ENCODE measurements at places on chromosomes 6 and 20.

DNA sequence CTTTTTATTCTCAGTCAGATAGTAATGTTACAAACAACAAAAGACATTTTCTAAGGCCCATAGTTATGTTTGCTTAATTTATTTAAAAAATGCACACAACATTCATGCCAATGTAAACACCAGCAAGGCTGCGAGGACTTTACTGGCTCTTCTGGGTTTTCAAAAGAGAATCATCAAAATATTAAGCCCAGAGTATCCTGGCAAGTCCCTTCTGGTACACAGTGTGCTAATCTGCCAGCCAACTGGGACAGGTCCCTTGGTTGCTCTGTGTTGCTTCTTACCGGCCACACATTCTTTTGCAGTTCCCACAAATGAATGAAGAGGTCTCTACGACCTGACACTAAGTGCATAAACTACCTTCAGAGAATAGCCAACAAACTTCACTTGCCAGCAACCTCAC is 42.6 kb upstream of the SPDEF start:
- DNase-seq = no peak

DNA sequence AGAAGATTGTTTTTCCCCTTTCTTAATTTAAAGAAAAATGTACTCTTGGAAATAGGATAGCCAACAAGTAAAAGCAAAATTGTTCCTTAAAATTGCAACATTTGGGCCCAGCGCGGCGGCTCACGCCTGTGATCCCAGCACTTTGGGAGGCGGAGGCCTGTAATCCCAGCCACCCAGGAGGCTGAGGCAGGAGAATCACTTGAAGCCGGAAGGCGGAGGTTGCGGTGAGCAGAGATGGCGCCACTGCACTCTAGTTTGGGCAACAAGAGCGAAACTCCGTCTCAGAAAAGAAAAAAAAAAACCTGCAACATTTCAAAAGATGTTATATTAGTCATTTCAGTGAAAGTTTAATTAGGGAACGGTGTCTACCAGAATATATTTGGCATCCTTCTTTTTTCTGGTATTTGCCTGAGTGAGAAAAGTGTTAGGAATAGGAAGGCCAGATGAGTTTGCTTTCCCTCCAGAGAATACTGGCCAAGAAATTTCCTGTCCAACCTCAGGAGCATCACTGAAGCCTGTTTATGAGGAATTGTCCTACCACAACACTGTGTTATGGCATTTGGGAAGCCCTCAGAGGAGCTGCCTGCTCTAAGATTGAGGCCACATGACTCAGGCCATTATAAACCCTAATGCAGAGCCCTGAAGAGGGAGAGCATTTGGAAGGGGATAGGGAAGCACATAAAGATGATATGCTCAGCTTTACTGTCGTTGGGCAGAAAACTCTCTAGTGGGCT is 1.2 kb upstream of the GJA1 start:
- DNase-seq = no peak

- no peak for DNase-seq
These were observed 45.3 kb upstream of the FAM50B start for GRCh38 chr6:3803627-3804468.

DNA sequence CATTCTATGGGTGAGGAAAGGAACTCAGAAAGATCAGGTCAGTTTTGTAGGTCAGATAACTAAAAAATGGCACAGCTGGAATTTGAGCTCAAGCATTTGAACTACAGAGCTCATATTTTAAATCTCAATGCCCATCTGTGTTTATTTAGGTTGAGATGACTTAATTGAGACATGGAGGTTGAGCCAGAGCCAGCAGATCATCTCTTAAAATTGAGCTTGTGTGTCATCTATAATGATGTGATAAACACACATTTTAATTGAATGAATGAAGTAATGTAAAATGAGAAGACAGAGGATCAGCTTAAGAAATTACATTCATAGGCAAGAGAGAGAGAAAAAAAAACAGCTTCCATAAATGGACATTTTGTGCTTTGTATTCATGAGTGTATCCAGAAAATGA is 3.7 kb downstream of the MANEA start:
- no peak for DNase-seq

GRCh38 chr6:111551521-111552231 is 54.0 kb downstream of the TRAF3IP2 start:
- DNase-seq = no peak

- no peak for DNase-seq
These were observed 5.4 kb downstream of the SMAP1 start for GRCh38 chr6:70673054-70673453.

- DNase-seq = no peak
These were observed 140.3 kb downstream of the CEP57L1 start for GRCh38 chr6:109235481-109236038.

GRCh38 chr6:87762116-87762515 is 60.1 kb upstream of the AKIRIN2 start:
- no peak for DNase-seq

DNA sequence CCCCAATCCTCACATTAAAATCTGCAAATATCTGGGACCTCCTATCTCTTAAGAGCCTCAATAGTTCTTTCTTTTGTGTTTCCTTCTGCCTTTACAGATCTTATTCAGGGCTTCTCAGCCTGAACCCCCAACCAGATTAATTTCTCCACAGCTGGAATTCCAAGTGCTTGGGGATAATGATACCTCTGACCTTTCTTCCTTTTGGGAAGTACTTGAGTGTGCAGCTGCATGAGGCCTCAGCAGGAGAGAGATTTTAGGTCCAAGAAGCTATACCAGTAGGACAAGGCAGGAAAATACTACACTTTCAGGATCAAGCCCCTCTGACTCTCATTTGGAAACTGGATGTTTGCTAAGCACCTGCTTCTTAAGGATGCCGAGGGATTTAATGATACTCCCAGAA is 2.6 kb downstream of the PHF20 start:
- DNase-seq = no peak

GRCh38 chr6:8750627-8751026 is 315.3 kb upstream of the SLC35B3 start:
- DNase-seq = no peak
